RWPE2 (cell line): ENCODE measurements at places on chromosomes 6 and 20.

GRCh38 chr6:117653949-117654348 is 21.3 kb upstream of the NUS1 start:
- DNase-seq: no peak

DNA sequence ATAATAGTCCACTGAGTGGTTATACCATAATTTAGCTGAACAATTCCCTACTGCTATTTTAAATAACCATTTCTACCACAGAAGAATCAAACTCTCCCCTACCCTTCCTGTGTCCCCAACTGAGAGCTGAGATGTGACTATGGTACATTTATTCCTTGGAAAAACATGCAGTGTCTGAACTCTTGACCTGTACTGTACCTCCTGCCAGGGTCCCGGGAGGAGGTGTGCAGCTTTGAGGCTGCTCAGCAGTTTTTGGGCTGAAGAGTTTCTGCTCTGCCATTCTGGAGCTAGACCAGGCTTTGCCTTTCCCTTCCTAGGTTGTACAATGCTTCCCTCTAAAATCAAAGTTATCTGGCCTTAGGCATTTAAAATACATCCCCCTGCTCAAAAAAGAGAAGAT is 275.1 kb upstream of the SGK1 start:
- no peak for DNase-seq

DNA sequence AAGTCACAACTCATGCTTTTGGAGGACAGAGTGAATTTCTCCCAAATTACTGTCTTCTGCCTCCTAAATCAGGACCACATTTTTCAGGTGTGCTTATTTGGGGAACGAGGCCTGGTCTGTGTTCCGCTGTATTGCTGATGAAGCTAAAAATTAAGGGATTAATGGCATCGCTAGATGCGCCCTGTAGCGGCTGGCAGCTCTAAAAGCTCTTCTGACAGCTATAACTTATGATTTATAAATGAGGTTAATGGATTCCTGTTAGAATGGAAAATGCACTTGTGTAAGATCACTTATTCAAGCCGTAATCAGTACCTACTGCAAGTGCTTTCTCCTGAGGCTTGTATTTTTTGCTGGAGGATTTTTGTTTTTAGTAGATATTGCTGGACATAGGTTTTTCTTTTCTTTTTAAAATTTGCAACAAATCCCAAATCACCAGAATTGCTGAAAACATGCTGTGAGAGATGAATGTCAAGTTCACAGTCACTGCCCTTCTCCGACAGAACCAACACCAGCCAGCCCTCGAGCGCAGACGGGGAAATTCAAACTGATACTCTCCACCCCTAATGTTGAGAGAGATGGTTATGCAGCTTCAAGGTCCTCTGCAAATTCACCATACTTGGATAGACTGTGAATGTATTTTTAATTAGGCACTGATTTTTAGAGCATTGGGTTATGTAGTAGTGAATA is 49.1 kb downstream of the AKAP12 start:
- no peak for DNase-seq

DNA sequence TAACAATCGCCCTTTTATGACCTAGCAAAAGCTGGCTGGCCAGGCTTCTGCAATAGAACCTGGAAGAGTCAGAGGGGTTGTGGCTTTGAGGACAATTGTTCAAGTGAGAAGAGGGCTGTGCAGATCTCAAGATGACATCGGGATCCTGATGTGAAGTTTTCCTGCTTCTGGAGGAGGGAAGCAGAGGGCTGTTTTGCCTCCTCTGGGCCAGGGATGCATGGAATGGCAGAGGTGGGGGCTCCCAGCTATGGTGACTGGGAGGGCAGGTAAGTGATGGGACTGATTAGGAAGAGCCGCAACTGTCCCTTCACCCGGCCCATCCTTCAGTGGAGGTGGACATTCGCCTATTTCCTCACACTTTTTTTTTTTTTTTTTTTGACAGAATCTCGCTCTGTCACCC is 43.4 kb upstream of the BLCAP start:
- peak; percentile 60 for DNase-seq

GRCh38 chr6:57301757-57302156 is 15.7 kb upstream of the PRIM2 start:
- DNase-seq: no peak

DNA sequence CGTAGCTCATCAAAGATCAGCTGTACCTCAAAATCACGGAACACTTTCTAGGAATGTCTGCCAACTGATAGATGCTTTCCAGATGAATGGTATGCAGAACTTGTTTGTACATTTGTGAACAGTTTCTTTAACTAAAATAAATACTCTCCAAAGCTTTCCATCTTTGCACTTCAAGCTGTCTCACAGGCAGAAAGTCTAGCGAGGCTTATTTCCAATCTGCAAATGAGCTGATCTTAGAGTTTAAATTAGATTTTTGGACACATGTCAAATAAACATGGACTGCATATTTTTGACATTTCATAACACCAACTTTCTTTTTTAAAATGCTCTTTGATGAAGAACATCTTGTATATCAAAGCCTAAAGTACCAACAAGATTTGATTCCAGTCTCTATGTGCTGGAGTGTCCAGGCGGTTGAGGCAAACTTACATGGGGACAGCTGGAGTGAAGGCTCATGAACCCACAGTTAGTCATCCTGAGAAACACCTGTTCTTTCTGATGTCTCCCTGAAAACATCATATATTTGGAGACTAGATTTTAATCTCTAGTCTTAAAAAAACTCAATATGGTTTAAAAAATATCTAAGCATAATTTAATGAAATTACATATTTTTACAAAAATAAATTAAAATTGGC is 268.6 kb upstream of the AGPAT4 start:
- DNase-seq: no peak

- DNase-seq: no peak
Observed at GRCh38 chr20:5118220-5119142, 1.3 kb downstream of the PCNA start.

DNA sequence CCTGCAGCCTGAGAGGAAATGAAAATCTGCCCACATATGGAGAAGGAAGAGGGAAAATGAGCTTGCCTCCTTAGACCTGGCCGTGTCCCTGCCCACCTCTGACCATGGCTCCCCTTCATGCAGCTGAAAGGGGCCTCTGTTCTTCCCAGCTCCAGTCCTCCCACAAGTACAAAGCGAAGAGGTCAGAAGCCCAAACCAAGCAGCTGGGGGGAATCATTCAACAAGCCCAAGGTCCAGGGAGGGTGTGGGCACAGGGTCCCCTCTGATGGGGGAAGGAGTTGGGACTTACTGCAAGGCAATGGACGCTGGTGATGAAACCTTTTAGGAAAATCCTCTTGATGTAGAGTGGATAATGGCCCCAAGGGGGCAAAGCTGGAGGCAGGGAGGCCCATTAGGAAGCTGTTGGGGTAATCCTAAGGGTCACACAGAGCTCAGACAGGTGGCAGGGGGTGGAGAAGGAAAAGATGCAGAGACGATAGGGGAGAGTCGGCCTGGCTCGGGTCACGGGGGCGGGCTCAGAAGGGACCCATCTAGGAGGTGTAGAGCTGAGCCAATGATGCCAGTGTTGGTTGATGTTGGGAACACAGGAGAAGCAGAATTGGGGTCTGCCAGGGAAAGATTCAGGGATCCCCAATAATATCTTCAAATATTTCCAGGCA is 16.1 kb upstream of the GRM4 start:
- peak; percentile 38 for DNase-seq

DNA sequence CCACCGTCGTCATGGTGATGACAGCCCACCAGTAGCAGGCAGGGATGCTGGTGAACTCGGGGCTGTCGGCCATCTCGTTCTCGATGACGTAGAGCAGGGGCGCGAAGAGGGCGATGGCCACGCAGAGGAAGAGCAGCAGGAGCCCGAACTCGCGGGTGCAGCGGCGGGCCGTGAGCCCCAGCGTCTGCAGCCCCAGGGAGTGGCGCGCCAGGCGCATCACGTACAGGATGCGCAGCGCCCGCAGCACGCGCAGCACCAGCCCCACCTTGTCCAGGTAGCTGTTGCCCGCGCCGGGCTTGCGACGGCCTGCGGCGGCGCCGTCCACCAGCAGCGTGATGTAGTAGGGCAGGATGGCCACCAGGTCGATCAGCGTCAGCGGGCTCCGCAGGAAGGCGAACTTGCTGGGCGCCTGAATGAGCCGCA is 18.6 kb downstream of the KCNG1 start:
- peak; percentile 86 for DNase-seq

DNA sequence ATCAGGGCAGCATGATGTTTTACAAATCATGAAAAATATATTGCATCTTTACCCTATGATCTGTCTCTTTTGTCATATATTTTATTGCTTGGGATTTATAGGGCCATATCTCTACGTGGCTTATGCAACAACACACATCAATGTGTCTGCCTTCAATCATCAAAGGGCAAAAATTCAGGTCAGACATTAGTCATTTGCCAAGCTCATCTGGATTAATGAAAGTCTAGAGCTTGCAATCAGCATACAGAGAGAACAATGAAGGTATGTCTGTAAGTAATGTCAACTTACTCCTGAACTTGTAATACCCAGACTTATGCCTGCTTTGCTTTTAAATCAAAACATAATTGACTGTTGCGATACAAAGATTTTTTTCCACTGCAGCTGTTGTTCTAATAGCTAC is 282.7 kb downstream of the HAO1 start:
- DNase-seq: no peak

GRCh38 chr20:18056174-18057100 is 1.3 kb downstream of the OVOL2 start:
- no peak for DNase-seq

DNA sequence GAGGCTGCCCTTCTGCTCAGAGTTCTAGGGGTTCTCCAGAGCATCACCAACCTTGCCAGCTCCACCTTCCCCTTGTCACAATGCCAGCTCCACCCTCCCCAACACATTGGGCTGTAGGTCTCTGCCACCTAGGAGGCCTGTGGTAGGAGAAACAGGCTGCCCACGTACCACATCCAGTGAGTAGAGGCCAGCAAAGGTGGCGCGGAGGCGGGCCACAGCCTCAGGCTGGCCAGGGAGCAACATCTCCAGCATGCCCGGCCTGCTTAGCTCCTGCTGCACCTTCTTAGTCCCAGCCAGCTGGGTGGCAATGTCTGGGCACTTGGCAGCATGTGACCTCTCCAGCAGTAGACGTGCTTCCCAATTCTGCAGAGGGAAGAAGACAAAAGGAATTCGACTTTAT is 23.8 kb downstream of the GSS start:
- DNase-seq: no peak

GRCh38 chr6:169166896-169167580 is 86.6 kb downstream of the THBS2 start:
- no peak for DNase-seq

DNA sequence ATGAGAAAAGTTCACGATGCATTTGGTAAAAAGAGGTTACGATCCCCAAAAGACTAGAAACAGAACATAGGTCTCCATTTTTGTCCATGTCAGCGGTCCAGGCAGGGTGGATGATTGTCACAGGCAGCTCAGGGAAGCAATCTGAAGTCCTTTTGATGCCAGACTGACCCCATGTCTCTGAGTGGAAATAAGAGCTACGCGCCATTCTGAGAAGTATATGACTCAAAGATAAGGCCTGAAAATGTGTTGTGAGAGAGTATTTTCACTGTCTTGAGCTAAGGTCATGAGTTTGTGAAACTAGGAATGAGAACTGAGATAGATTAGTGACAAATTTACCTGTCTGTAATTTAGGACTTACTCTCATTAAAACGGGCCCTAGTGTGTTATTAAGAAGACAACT is 69.5 kb downstream of the LYRM4 start:
- no peak for DNase-seq

GRCh38 chr6:130853555-130854183 is 26.5 kb downstream of the SMLR1 start:
- no peak for DNase-seq

- DNase-seq: no peak
Observed at GRCh38 chr6:148016013-148016412, 326.6 kb upstream of the SASH1 start.

GRCh38 chr6:155188707-155189496 is 74.9 kb upstream of the CLDN20 start:
- DNase-seq: no peak

GRCh38 chr20:57878786-57879424 is 169.1 kb upstream of the PMEPA1 start:
- DNase-seq: no peak

DNA sequence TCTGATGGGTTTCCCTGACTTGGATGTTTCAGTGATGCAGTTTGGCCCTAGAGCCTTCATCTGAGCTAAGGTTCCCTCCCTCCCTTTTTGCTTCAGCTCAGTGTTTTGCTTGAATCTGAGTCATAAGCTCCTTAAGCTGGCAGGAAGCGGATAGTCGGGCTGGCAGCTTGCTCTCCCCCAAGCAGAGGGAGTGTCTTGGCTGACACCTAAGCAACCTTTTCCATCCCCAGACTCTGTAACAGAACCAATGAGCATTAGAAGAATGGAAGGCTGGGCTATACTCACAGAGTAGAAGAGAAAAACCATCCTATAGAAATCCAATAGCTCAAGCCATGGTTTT is 98.3 kb downstream of the HAO1 start:
- DNase-seq: peak; percentile 83

GRCh38 chr20:10060226-10060625 is 25.4 kb downstream of the ANKEF1 start:
- DNase-seq: no peak

- no peak for DNase-seq
Observed at GRCh38 chr6:137951064-137951597, 84.1 kb downstream of the TNFAIP3 start.
